Osteocyte (in vitro differentiated cells): ENCODE measurements at places on chromosomes 4 and X. TPM values are rescaled to one million over a fixed set of nuclear protein-coding genes. Genes with fewer than 3 reads are reported as not detected.

DNA sequence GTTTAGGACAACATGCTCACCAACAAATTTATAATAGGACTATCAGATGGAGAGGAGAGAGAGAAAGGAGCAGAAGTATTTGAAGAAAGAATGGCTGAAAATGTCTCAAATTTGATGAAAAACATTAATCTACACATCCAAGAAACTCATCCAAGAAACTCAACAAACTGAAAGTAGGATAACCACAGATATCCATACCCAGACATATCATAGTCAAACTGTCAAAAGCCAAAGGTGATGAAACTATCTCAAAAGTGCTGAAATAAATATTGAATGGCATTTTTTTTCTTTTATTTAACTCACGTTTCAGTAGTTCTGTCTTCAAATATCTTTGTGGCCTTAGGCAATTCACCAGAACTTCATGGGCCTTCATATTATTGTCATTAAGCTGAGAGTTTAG is 116.2 kb downstream of the TBC1D19 start:
- DNase-seq, result no peak
- peak overlapping the region; percentile 42 for H3K27ac ChIP-seq
- no peaks in the 10 kb centered on the region for H3K27me3 ChIP-seq
- no peaks in the 10 kb centered on the region for H3K4me1 ChIP-seq
- peaks cover 21% of the 10 kb centered on the region for H3K36me3 ChIP-seq

- peaks cover 4% of the 10 kb centered on the region for H3K36me3 ChIP-seq
- H3K4me1 ChIP-seq, result peaks cover 13% of the 10 kb centered on the region
- H3K4me3 ChIP-seq, result no peak overlapping the region
- DNase-seq, result no peak
Measured at GRCh38 chr4:77815636-77816035, 3.5 kb downstream of the CNOT6L start.

GRCh38 chr4:113147498-113148111 is 98.2 kb downstream of the ANK2 start:
- DNase-seq, result no peak
- peaks cover 52% of the 10 kb centered on the region for H3K4me1 ChIP-seq
- H3K4me3 ChIP-seq, result no peak overlapping the region
- no peak overlapping the region for H3K27ac ChIP-seq
- H3K27me3 ChIP-seq, result no peaks in the 10 kb centered on the region

GRCh38 chrX:11081511-11081910 is 29.6 kb upstream of the HCCS start:
- no peak for DNase-seq
- H3K4me3 ChIP-seq, result no peak overlapping the region
- no peaks in the 10 kb centered on the region for H3K27me3 ChIP-seq
- H3K36me3 ChIP-seq, result no peaks in the 10 kb centered on the region
- peaks cover 32% of the 10 kb centered on the region for H3K4me1 ChIP-seq
- H3K27ac ChIP-seq, result peak overlapping the region; percentile 31

- no peaks in the 10 kb centered on the region for H3K27me3 ChIP-seq
- peaks cover 2% of the 10 kb centered on the region for H3K4me1 ChIP-seq
- no peak overlapping the region for H3K4me3 ChIP-seq
- no peak overlapping the region for H3K27ac ChIP-seq
- no peak for DNase-seq
Measured at GRCh38 chrX:136916827-136917226, 36.3 kb upstream of the RBMX start.

DNA sequence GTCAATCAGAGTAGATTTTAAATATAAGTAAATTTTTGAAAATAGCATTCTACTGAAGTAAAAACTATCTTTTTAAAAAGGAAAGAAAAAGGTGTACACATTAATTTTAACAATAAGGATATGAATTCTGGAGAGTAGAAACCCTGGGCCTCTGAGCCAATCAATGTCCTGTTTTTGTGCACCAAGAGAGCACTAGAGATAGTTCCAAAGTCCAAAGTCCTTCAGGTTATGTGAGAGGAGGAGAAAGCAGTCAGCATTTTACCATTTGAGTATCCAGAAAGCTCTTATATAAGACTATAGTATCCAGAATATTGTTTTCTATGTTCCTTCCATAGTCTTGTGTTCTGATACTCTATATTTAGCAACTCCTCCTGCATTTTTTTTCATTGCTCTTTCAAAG is 3.3 kb upstream of the TCEAL8 start:
- no peak overlapping the region for H3K27ac ChIP-seq
- DNase-seq, result no peak
- H3K4me1 ChIP-seq, result peaks cover 9% of the 10 kb centered on the region

- no peak overlapping the region for H3K4me3 ChIP-seq
- H3K27ac ChIP-seq, result no peak overlapping the region
- no peak for DNase-seq
- H3K4me1 ChIP-seq, result no peaks in the 10 kb centered on the region
Measured at GRCh38 chrX:144627947-144628346, 619.4 kb upstream of the SPANXN1 start.

GRCh38 chrX:37926700-37927099 is 79.3 kb upstream of the DYNLT3 start:
- no peak for DNase-seq
- H3K4me1 ChIP-seq, result peaks cover 4% of the 10 kb centered on the region
- no peak overlapping the region for H3K27ac ChIP-seq
- no peak overlapping the region for H3K4me3 ChIP-seq
- no peaks in the 10 kb centered on the region for H3K36me3 ChIP-seq

DNA sequence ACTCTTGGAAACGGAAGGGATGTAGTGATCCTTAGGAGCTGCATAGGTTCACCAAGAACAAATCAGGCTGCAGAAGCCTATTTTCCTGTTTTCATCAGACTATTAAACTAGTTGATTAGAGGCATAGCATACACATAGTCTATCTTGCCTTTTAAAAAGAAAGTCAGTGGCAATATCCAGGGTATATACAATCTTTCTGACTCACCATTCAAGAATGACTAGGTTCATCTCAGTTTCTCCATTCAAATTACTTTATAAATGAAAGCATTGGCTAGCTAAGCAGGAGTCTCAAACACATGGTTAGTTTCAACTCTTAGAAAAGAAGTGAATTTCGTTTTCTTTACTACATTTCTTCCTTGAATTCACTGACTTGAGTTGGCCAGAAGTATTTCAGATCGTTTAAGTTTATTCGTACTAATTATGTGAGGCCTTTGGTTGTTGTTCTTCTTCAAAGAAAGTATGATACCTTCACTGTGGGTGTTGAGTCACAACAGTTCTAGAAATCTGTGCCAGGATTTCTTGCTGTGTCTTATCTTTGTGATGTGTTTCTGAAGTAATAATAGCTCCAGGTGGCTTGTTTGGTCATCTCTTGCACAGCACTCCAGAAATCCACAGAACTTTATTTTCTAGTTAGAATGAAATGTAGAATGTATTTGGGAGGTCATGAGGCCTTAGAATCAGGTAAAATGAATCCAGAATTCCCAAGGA is 88.2 kb downstream of the AWAT2 start:
- no peak for DNase-seq
- no peak overlapping the region for H3K4me3 ChIP-seq
- H3K27me3 ChIP-seq, result no peaks in the 10 kb centered on the region
- H3K27ac ChIP-seq, result no peak overlapping the region
- no peaks in the 10 kb centered on the region for H3K36me3 ChIP-seq
- no peaks in the 10 kb centered on the region for H3K4me1 ChIP-seq

DNA sequence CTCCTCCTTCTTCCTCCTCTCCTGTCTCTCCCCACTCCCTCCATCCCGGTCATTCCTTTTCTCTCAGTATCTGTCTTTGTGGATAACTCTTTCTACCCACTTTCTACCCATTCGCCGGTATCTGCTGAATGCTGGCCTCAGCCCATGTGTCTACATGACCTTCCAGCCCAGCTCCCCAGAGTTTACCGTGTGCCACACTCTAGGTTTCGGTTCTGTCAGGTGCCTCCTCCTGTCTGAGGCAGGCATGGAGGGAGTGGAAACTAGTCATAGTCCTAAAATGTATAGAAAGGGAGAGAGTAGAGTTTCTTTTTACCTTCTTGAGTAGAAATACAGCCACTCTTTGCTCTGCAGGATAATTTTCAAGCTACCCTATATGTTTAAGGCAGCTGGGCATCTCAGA is 33.5 kb upstream of the SCRG1 start:
- no peaks in the 10 kb centered on the region for H3K27me3 ChIP-seq
- H3K36me3 ChIP-seq, result peaks cover 6% of the 10 kb centered on the region
- H3K4me1 ChIP-seq, result no peaks in the 10 kb centered on the region
- no peak overlapping the region for H3K4me3 ChIP-seq

DNA sequence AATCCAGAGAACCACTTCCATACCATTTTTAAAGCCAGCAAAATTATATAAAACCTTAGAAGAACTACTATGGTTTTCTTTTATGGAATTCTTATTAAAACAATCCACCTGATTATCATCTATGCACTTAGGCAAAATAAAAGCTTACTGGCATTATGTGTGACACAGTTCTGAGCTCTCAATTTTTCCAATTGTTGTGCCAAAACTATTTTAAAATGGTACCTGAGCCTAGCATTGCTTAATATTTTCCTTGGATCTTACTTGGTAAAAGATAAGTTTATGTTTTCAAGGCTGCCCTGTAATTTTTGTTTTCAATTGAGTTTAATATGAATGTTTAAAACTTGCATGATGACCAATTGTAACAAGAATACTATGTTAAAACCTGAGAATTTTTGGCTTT is 201.3 kb downstream of the MAD2L1 start:
- H3K4me1 ChIP-seq, result no peaks in the 10 kb centered on the region
- H3K36me3 ChIP-seq, result no peaks in the 10 kb centered on the region
- H3K27ac ChIP-seq, result no peak overlapping the region
- no peak overlapping the region for H3K4me3 ChIP-seq
- H3K27me3 ChIP-seq, result no peaks in the 10 kb centered on the region

GRCh38 chr4:118014831-118015230 is 19.5 kb upstream of the NDST3 start:
- H3K36me3 ChIP-seq, result no peaks in the 10 kb centered on the region
- H3K4me3 ChIP-seq, result no peak overlapping the region
- no peak for DNase-seq
- no peaks in the 10 kb centered on the region for H3K4me1 ChIP-seq

- no peaks in the 10 kb centered on the region for H3K36me3 ChIP-seq
- H3K4me3 ChIP-seq, result no peak overlapping the region
- H3K27ac ChIP-seq, result no peak overlapping the region
- peaks cover 7% of the 10 kb centered on the region for H3K27me3 ChIP-seq
- peaks cover 7% of the 10 kb centered on the region for H3K4me1 ChIP-seq
Measured at GRCh38 chr4:15318621-15319348, 109.0 kb upstream of the C1QTNF7 start.

GRCh38 chr4:123807187-123807586 is 410.6 kb downstream of the SPRY1 start:
- H3K27me3 ChIP-seq, result no peaks in the 10 kb centered on the region
- peaks cover 6% of the 10 kb centered on the region for H3K4me1 ChIP-seq
- H3K27ac ChIP-seq, result no peak overlapping the region
- H3K4me3 ChIP-seq, result no peak overlapping the region
- DNase-seq, result no peak

GRCh38 chr4:48939785-48940184 is 33.2 kb upstream of the OCIAD2 start:
- DNase-seq, result no peak
- H3K4me3 ChIP-seq, result no peak overlapping the region
- peak overlapping the region; percentile 81 for H3K27ac ChIP-seq
- H3K36me3 ChIP-seq, result no peaks in the 10 kb centered on the region

- no peaks in the 10 kb centered on the region for H3K4me1 ChIP-seq
- H3K4me3 ChIP-seq, result no peak overlapping the region
- H3K27me3 ChIP-seq, result peaks cover 7% of the 10 kb centered on the region
- no peaks in the 10 kb centered on the region for H3K36me3 ChIP-seq
- no peak overlapping the region for H3K27ac ChIP-seq
Measured at GRCh38 chr4:99848591-99849001, 32.0 kb downstream of the DAPP1 start.

GRCh38 chr4:56273391-56273790 is 113.9 kb downstream of the AASDH start:
- no peaks in the 10 kb centered on the region for H3K4me1 ChIP-seq
- peaks cover 5% of the 10 kb centered on the region for H3K36me3 ChIP-seq
- H3K4me3 ChIP-seq, result no peak overlapping the region
- H3K27ac ChIP-seq, result no peak overlapping the region
- no peak for DNase-seq
- no peaks in the 10 kb centered on the region for H3K27me3 ChIP-seq

DNA sequence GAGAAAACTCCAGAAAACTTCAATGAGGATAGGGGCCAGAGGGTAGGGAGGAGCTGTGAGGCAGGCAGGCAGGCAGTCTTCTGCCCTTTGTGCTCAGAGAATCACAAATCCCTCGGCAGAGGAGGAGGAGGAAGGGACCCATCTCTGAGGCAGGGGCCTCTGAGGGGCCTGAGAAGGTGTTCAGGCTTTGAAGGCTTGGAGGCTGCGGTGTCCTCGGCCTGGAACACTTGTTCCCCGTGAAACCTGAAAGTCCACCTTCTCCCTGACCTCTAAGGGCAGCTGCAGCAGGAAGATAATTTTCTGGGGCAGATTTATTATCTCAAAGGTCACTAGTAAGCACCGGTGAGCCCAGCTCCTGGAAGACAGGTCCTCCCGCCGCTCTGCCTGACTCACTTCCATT is 200.3 kb upstream of the BCOR start:
- H3K27ac ChIP-seq, result no peak overlapping the region
- H3K4me3 ChIP-seq, result no peak overlapping the region
- no peak for DNase-seq
- no peaks in the 10 kb centered on the region for H3K27me3 ChIP-seq
- H3K36me3 ChIP-seq, result no peaks in the 10 kb centered on the region

- DNase-seq, result no peak
- H3K36me3 ChIP-seq, result no peaks in the 10 kb centered on the region
- no peaks in the 10 kb centered on the region for H3K4me1 ChIP-seq
- H3K4me3 ChIP-seq, result no peak overlapping the region
- H3K27me3 ChIP-seq, result no peaks in the 10 kb centered on the region
Measured at GRCh38 chrX:119753639-119754257, 4.6 kb upstream of the SOWAHD start.

DNA sequence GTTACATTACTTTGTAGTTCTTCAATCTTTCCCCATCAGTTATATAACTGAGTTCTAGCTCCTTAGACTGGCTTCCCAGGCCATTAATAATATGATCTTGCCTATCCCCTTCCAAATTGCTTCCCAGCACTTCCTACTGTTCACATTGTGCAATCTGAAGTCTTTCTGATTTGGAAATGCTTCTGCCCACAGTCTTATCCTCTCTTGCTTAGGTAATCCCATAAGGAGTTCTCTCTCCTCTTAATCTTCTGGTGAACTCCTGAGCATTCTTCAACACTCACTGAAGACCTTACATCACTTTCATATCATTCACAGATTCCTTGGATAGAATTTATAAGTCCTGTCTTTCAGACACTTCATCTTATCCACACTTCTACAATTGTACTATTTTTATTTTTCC is 132.7 kb upstream of the TTC29 start:
- no peak for DNase-seq
- no peak overlapping the region for H3K27ac ChIP-seq
- peaks cover under 1% of the 10 kb centered on the region for H3K27me3 ChIP-seq
- H3K4me1 ChIP-seq, result peaks cover 10% of the 10 kb centered on the region
- H3K36me3 ChIP-seq, result no peaks in the 10 kb centered on the region
- H3K4me3 ChIP-seq, result no peak overlapping the region

IL2 gene
- not detected in 2 replicates for total RNA-seq

UPF3B gene
- total RNA-seq, result 8.3 and 12.4 TPM in 2 replicates

BMPR1B gene
- total RNA-seq, result 1.5 and 2.4 TPM in 2 replicates

HTRA3 gene
- 0.16 and 0.37 TPM in 2 replicates for total RNA-seq

SPANXB1 gene
- total RNA-seq, result not detected in 2 replicates

DMRTC1 gene
- total RNA-seq, result not detected in 2 replicates

SPANXA2 gene
- not detected in 2 replicates for total RNA-seq

BGN gene
- 1,581 and 1,633 TPM in 2 replicates for total RNA-seq

ADH1B gene
- total RNA-seq, result 5.7 and 8.8 TPM in 2 replicates

CPLX1 gene
- not detected in 2 replicates for total RNA-seq

LRAT gene
- total RNA-seq, result not detected in 2 replicates
